Activated CD4-positive, alpha-beta T cell treated with anti-CD3 and anti-CD28 coated beads, Interleukin-2, amount 50 U/mL, for 48 hours (primary cell): ENCODE measurements at places on chromosomes 5 and 9.

DNA sequence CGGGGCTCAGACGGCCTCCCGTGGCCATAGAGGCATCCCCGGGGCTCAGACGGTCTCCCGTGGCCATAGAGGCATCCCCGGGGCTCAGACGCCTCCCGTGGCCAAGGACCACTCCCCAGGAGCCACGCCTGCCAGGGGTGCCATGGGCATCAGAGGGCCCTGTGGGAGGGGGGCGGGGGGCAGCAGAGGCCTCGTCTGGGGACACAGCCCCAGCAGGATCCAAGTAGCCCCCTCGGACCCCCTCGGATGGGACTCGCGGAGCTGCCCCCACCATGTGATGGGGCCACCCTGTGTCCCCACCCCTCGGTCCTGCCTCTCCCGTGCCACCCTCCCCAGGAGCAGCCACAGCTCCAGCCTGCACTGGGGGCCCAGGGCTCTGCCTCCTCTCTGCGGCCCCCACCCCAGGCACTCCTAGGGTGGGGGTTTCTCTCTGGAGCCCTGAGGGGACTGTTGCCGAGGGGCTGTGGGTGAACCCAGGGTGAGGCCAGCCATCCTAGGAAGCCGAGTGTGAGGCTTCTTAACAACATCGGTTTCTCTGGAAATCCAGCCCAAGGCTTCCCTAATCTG lies 2.5 kb downstream of the ENTPD8 start:
- DNase-seq, result no peak

GRCh38 chr9:88230612-88231011 lies 92.3 kb upstream of the SPATA31C2 start:
- no peak for DNase-seq

DNA sequence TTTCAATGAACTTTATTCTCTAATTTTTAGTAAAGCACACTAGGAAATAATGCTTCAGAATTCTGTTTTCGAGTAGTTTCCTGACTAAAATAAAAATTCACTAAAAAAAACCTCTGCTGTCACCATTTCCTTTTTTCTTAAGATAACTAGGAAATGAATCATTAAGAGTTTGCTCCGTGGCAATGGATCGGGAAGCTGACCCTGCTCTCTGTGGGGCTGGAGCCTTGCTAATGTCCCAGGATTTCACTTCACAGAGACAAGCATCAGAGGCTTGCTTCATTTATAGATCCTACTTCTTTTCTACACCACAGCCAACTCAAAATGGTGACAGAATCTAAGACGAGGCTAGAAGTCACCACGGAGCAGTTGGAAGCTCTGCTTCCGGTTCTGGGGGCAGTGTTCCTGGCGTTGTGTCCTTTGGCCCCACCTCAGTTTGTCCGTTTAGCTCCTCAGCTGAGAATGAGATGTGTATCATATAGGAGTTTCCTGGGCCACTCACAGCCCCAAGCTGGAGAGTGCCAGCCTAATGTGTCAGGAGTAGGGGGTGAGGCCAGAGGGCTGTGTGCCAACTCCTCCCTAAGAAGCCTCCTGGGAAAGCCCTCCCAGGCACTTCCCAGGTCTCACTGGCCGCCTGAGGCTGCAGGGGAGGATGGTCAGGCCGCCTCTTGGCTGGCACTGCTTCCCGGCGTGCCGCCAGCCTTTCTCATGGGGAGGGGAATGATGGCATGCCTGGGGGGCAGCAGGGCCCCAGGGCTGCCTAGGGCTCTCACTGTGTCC lies 19.6 kb downstream of the TENT4A start:
- DNase-seq, result no peak

DNA sequence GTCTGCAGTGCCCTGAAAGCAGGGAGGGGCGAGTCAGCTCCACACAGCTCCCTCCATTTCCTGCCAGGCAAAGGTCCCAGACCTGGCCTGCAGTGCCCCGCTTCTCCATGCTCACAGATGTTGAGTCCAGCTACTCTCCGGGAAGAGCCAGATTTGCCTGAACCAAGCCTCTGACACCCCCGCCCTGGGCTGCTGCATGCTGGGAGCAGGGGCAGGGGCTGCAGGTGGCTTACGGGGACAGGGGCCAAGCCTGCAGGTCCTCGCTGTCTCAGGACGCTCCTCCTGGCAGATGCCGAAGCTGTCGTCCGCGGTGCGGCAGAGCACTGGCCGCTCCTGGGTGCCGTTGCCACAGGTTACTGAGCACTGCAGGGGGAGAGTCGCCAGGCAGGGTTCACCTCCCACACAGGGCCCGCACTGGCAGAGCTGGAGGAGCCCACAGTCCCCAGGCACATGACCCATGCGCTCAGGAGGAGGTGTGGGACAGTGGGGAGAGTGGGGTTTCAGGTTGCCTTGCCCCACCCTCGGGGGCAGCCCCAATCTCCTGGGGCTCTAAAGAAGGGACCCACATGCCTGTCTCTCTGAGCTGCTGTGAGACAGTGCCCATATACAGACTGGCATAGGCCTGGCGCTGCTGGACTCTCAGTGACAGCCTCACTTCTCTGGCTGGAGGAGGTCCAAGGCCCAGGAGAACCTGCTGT lies 62.4 kb downstream of the ZNF354C start:
- no peak for DNase-seq

DNA sequence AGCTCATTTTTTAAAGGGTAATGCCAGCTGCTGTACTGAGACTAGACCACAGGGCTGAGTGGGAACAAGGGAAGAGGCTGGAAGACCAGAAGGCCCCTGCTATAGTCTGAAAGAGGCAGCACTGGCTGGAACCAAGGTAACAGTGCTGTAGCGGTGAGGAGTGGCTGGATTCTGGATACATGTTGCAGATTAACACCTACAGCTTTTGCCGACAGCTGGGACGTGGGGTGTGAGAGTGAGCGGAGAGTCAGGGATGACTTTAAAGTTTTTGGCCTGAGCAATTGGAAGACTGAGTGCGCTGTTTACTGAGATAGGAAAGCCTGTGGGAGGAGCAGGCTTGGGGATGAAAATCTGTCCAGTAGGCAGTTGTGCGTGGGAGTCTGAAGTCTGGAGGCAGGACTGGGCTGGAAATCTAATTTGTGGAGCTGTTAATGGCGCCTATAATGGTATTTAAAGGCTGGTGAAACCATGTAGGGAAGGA lies 26.5 kb downstream of the AQP7 start:
- DNase-seq, result no peak

DNA sequence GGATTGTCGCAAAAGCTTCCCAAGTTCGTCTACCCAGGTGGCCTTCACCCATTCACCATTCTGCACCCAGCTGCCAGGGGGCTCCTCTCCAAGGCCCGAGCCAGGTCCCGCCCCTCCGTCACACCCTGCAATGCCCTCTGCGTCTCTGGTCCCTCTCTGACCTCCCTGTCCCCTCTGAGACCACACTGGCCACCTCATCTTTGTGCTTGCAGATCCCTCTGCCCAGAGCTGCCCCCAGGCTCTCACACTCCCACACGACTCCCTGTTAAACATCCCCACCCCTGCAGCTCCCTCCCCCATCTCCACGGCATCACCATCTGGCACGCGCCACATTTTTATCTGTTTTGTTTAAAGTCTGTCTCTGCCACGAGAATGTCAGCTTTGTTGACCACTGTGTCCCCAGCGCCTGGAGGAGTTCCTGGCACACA lies 243.6 kb downstream of the PBX3 start:
- DNase-seq, result no peak

GRCh38 chr9:76373173-76373783 lies 20.9 kb downstream of the RFK start:
- no peak for DNase-seq

- DNase-seq, result no peak
Measured at GRCh38 chr9:129806061-129806460, 3.1 kb downstream of the TOR1B start.
